ENCODE measurements at places on chromosomes 13 and 19. TPM values are rescaled to one million over a fixed set of nuclear protein-coding genes. Genes with fewer than 3 reads are reported as not detected.

BTBD2 gene
- 142 TPM for total RNA-seq

GRCh38 chr13:91211510-91211909 lies 136.0 kb upstream of the MIR17HG start:
- DNase-seq: no peak
- peaks cover 21% of the 10 kb centered on the region for H3K36me3 ChIP-seq
- no peaks in the 10 kb centered on the region for H3K27me3 ChIP-seq
- H3K4me1 ChIP-seq: peaks cover 76% of the 10 kb centered on the region
- H3K27ac ChIP-seq: no peak overlapping the region
- H3K4me3 ChIP-seq: peak overlapping the region; percentile 31

DYRK1B gene
- 40.5 TPM for total RNA-seq

DNA sequence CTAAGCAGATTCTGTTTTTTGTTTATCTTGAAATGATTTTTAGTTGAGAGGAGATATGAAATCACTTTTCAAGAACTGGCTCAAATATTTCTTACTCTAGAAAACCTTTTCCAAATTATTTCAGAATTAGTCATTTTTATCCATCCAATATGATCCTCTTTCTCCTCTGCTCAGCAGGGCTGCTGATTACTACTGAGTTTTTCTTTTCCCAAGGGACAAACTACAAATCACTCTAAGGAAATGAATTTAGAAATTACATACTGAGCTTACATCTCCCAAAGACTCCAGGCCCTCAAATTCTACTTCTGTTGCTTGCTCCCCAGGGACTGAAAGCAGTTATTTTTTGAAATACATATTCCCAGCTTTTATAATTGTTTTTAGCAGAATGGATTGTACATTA lies 87.4 kb upstream of the UFM1 start:
- no peak overlapping the region for H3K27ac ChIP-seq
- no peaks in the 10 kb centered on the region for H3K4me1 ChIP-seq
- no peaks in the 10 kb centered on the region for H3K27me3 ChIP-seq
- H3K4me3 ChIP-seq: no peak overlapping the region

GRCh38 chr19:46144756-46145155 lies 3.3 kb upstream of the IGFL2 start:
- H3K27me3 ChIP-seq: peaks cover 6% of the 10 kb centered on the region
- H3K36me3 ChIP-seq: no peaks in the 10 kb centered on the region
- peaks cover 15% of the 10 kb centered on the region for H3K4me1 ChIP-seq
- H3K27ac ChIP-seq: no peak overlapping the region
- no peak for DNase-seq

ZNF304 gene
- 10.9 TPM for total RNA-seq

GRCh38 chr19:5023128-5023571 lies 54.2 kb downstream of the KDM4B start:
- no peak for DNase-seq
- no peaks in the 10 kb centered on the region for H3K36me3 ChIP-seq
- no peaks in the 10 kb centered on the region for H3K4me1 ChIP-seq
- H3K27ac ChIP-seq: no peak overlapping the region

DNA sequence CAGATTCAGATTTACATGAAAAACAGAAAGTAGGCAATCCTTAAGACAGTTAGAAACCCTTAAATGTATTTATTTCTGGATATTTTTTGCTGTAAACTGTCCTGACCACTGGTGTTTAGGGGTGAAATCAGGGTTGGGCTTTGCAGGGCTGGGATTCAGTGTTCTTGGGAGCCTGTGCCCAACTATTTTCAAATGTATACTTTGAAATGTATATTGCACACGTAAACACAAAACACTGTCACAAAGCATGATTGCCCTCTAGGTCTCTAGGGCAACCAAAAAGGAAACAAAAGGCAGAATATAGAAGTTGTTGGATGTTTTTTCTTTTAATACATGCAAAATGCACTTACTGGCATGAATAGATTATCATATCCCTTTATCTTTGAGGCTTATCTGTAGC lies 1185.4 kb downstream of the DIAPH3 start:
- H3K4me1 ChIP-seq: peaks cover 12% of the 10 kb centered on the region
- H3K27me3 ChIP-seq: no peaks in the 10 kb centered on the region
- H3K4me3 ChIP-seq: no peak overlapping the region
- H3K36me3 ChIP-seq: peaks cover 7% of the 10 kb centered on the region
- H3K27ac ChIP-seq: no peak overlapping the region

DNA sequence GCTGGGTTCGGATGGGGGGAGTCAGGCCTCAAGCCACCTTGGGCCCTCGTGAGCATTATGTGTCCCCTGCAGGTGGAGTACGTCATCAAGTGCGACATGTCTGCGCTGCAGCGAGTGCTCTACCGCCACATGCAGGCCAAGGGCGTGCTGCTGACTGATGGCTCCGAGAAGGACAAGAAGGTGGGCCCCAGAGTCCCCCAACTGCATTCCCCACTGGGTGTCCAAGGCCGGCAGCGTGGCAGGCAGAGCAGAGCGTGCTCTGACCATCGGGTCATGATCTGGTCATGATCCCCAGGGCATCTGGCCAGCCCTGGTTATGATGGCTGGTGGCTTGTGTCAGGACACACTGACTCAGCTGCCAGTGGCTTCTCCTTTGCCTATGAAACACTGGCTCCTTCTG lies 63.4 kb downstream of the SMARCA4 start:
- no peak overlapping the region for H3K4me3 ChIP-seq
- no peaks in the 10 kb centered on the region for H3K27me3 ChIP-seq
- H3K4me1 ChIP-seq: no peaks in the 10 kb centered on the region
- no peak for DNase-seq

DNA sequence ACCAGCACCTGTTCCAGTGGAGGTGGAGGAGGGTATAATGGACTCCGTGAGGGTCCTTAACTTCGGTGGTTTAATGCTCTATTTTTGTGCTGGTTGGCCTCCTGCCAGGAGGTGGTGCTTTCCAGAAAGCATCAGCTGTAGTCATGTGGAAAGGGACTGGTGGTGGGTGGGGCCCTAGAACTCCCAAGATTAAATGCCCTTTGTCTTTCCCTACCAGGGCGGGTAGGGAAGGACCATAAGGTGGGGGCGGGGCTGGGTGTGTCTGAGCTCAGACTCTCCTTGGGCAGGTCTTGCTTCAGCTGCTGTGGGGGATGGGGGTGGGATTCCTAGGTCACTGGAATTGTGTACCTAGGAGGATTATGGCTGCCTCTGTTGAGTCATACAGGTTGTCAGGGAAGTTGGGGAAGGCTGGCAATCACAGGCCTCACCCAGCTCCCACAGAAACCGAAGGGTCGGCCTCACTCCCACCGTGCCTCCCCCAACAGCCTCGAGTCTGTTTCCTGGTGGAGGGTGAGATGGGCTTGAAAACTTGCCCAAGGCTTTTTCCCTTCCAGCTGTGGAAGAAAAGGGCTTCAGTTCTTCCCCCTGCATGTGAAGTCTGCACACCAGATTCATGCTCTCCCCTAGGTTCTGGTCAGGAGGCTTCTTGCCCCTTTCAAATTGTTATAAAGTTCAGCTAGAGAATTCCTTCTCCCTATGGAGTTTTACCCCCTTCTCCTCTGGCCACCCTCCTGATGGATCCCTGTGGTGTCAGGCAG lies 60.3 kb upstream of the CLDN10 start:
- H3K27me3 ChIP-seq: no peaks in the 10 kb centered on the region
- H3K4me1 ChIP-seq: no peaks in the 10 kb centered on the region
- no peak for DNase-seq
- H3K27ac ChIP-seq: no peak overlapping the region
- H3K4me3 ChIP-seq: no peak overlapping the region

GRCh38 chr19:10855879-10856522 lies 7.8 kb downstream of the C19orf38 start:
- no peak overlapping the region for H3K27ac ChIP-seq
- H3K4me1 ChIP-seq: peaks cover 9% of the 10 kb centered on the region
- H3K27me3 ChIP-seq: no peaks in the 10 kb centered on the region
- no peak overlapping the region for H3K4me3 ChIP-seq

DNA sequence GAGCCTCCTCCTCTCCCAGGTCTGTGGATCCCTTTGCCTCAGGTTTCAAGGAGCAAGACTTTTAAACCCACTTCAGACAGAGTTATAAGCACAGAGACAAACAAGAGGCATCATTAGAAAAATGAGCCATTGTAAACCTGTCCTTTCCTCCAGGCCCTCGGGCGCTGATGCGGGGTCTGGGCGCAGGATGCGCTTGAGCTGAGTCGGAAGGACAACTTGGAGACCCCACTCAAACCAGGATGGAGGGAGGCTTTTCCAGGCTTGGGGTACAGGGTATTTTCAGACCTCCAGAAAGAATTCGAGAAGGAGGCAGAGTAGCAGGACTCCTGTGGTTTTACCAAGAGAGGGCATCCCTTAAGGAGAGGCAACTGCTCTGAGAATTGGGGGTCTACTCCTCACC lies 155.6 kb downstream of the NUFIP1 start:
- no peaks in the 10 kb centered on the region for H3K27me3 ChIP-seq
- H3K4me1 ChIP-seq: no peaks in the 10 kb centered on the region
- no peak overlapping the region for H3K27ac ChIP-seq
- H3K36me3 ChIP-seq: no peaks in the 10 kb centered on the region
- H3K4me3 ChIP-seq: no peak overlapping the region

GRCh38 chr19:30371960-30372824 lies at the start of gene ZNF536:
Gene ZNF536 (plus strand): TSS chr19:30372384. CDS start chr19:30443563, 71,179 bp downstream.
- H3K36me3 ChIP-seq: no peaks in the 10 kb centered on the region

DNA sequence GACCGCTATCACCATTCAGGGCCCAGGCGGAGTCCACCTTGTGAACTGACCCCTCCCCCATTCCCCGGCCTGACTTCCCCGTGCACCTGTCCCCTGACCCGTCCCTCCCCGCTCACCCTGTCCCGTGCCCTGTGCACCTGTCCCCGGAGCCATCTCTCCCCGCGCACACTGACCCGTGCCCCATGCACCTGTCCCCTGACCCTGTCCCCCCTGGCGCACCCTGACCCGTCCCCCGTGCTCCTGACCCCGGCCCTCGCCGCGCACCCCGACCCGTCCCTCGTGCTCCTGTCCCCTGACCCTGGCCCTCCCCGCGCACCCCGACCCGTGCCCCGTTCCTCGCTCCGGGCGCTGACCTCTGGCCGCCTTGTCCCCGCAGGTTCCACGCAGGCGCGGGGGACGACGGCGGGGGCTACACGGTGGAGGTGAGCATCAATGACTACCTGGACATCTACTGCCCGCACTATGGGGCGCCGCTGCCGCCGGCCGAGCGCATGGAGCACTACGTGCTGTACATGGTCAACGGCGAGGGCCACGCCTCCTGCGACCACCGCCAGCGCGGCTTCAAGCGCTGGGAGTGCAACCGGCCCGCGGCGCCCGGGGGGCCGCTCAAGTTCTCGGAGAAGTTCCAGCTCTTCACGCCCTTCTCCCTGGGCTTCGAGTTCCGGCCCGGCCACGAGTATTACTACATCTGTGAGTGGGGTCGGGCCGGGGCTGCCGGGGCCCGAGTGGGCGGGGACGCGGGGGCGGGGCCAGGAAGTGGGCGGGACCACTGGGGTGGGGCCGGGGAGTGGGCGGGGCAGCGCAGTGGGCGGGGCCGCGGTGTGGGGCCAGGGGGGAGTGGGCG lies 9.7 kb downstream of the EFNA2 start:
- no peak for DNase-seq
- H3K36me3 ChIP-seq: no peaks in the 10 kb centered on the region
- H3K4me1 ChIP-seq: no peaks in the 10 kb centered on the region

GRCh38 chr19:18784786-18785120 lies 6.4 kb downstream of the COMP start:
- no peak for DNase-seq
- H3K36me3 ChIP-seq: no peaks in the 10 kb centered on the region
- no peak overlapping the region for H3K27ac ChIP-seq
- peaks cover 18% of the 10 kb centered on the region for H3K4me1 ChIP-seq
- H3K27me3 ChIP-seq: peaks cover 67% of the 10 kb centered on the region

PODNL1 gene
- 0.14 TPM for total RNA-seq

GRCh38 chr13:44609137-44609536 lies 33.0 kb upstream of the TSC22D1 start:
- H3K4me1 ChIP-seq: no peaks in the 10 kb centered on the region
- no peak overlapping the region for H3K27ac ChIP-seq
- no peak overlapping the region for H3K4me3 ChIP-seq
- peaks cover 9% of the 10 kb centered on the region for H3K36me3 ChIP-seq

DNA sequence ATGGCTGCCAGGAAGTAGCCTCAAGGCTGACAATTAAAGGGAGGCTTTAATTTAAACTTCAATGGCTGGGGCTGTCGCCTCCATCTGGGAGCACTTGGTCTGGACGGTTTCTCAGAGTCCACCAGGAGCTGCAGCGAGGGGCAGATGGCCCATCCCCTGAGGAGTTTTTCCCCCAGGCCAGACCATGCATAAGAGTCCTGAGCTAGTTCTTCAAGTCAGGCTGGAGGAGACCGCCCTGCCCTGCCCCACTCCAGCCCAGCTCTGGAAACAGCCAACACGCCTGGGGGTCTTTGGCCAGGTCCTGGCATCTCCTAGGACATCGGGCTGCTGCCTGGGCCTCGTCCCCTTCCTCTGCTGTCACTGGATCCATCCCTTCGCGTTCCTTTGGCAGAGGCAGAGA lies 5.3 kb upstream of the ACTN4 start:
- DNase-seq: no peak
- no peaks in the 10 kb centered on the region for H3K27me3 ChIP-seq
- H3K27ac ChIP-seq: no peak overlapping the region
- H3K36me3 ChIP-seq: no peaks in the 10 kb centered on the region
- H3K4me3 ChIP-seq: peak overlapping the region; percentile 57
- peaks cover 8% of the 10 kb centered on the region for H3K4me1 ChIP-seq

GRCh38 chr13:94205896-94206295 lies 273.6 kb downstream of the DCT start:
- peaks cover 3% of the 10 kb centered on the region for H3K4me1 ChIP-seq
- no peak for DNase-seq
- no peaks in the 10 kb centered on the region for H3K36me3 ChIP-seq
- no peaks in the 10 kb centered on the region for H3K27me3 ChIP-seq
- no peak overlapping the region for H3K27ac ChIP-seq
- H3K4me3 ChIP-seq: no peak overlapping the region

DNA sequence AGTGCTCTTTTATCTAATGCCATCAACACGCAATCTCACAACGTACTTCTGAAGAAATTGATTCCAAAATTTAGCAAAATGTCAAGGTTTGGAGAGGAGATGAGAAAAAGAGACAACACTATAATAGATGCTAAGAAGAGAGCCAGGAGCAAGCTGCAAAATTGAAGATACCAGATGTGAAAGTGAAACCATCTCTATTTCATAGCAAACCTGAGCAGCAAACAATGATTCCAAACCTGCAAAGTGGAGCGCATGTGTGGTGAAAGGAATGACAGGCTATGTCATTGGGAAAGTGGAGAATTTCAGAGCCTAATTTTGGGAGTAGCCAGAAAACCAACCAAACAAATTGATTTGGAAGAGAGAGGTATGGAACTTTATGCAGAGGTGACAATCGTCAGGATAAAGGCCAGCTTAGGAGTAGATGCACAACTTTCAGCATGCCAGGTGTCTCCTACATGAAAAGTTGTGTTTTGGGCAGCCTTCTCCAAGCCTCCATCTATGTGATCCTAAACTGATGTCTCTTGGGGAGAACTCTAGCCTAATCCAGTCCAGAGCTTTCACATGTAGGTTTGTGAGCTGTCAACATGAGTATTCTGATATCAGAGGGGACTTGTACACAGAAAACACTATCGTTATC lies 158.4 kb upstream of the FNDC3A start:
- no peak overlapping the region for H3K27ac ChIP-seq
- no peaks in the 10 kb centered on the region for H3K36me3 ChIP-seq
- H3K4me1 ChIP-seq: peaks cover 6% of the 10 kb centered on the region
- H3K4me3 ChIP-seq: no peak overlapping the region
- no peaks in the 10 kb centered on the region for H3K27me3 ChIP-seq

GRCh38 chr13:28533441-28534166 lies 38.7 kb upstream of the FLT1 start:
- H3K36me3 ChIP-seq: no peaks in the 10 kb centered on the region
- peak overlapping the region; percentile 77 for H3K4me3 ChIP-seq
- H3K4me1 ChIP-seq: no peaks in the 10 kb centered on the region
- peaks cover 39% of the 10 kb centered on the region for H3K27me3 ChIP-seq

FGF21 gene
- total RNA-seq: not detected

Measured in neural crest cell (in vitro differentiated cells).